Activated T-helper 2 cell treated with anti-CD3 and anti-CD28 coated beads, Interferon-gamma antibody, Interleukin-2, Interleukin-4, amounts not matched to agents 10 μg/mL and 5 μg/mL and 100 μg/mL, durations not matched to agents 14 hours and 24 hours and 36 hours (primary cell): ENCODE measurements at places on chromosomes 6 and 20.

- H3K27me3 ChIP-seq: no peaks in the 10 kb centered on the region
- no peak for DNase-seq
- peak overlapping the region; percentile 66 for H3K27ac ChIP-seq
- peaks cover 65% of the 10 kb centered on the region for H3K4me1 ChIP-seq
- H3K36me3 ChIP-seq: peaks cover 72% of the 10 kb centered on the region
- peak overlapping the region; percentile 93 for H3K4me3 ChIP-seq
These were observed 4.1 kb downstream of the CCND3 start for GRCh38 chr6:41937472-41937860.

DNA sequence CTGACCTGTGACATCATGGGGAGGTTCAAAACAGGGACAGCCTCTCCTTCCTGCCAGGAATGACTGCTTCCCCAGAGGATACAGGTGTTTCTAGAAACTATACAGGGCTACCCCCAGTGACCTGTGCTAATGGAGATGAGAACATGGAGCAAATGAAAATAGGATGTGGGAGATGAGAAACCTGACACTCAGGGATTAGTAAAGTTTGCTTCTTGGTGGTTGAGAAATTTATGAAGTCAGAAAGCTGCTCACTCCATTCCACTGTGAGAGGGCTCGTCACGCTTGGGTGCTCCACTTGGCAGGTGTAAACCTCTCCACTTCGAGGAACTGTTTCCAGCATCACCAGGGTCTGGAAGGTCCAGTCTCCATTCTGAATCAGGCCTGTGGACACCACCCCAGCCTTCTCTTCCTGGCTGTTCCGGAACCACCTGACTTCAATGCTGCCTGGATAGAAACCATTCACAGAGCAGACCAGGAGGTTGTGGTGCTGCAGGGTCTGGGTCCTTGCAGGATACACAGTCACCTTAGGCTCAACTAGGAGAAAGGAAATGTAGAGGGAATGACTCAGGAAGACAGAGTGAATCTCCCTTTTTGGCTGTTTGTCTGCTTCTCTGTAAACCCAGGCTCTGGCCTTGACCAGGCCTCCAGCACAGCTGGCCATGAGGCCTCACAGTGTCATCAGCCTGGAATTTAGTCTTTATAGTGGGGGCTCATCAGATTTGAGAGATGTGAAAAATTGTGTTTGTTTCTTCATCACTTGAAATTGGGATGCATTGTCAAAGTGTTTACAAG lies 10.8 kb downstream of the HLA-DRB5 start:
- H3K4me3 ChIP-seq: no peak overlapping the region
- no peak for DNase-seq
- H3K27ac ChIP-seq: no peak overlapping the region
- H3K4me1 ChIP-seq: no peaks in the 10 kb centered on the region
- H3K27me3 ChIP-seq: peaks cover 12% of the 10 kb centered on the region
- H3K36me3 ChIP-seq: no peaks in the 10 kb centered on the region

GRCh38 chr20:63694584-63695423 lies 1.6 kb upstream of the TNFRSF6B start:
- H3K36me3 ChIP-seq: peaks cover 21% of the 10 kb centered on the region
- no peak overlapping the region for H3K4me3 ChIP-seq
- peaks cover 1% of the 10 kb centered on the region for H3K27me3 ChIP-seq

DNA sequence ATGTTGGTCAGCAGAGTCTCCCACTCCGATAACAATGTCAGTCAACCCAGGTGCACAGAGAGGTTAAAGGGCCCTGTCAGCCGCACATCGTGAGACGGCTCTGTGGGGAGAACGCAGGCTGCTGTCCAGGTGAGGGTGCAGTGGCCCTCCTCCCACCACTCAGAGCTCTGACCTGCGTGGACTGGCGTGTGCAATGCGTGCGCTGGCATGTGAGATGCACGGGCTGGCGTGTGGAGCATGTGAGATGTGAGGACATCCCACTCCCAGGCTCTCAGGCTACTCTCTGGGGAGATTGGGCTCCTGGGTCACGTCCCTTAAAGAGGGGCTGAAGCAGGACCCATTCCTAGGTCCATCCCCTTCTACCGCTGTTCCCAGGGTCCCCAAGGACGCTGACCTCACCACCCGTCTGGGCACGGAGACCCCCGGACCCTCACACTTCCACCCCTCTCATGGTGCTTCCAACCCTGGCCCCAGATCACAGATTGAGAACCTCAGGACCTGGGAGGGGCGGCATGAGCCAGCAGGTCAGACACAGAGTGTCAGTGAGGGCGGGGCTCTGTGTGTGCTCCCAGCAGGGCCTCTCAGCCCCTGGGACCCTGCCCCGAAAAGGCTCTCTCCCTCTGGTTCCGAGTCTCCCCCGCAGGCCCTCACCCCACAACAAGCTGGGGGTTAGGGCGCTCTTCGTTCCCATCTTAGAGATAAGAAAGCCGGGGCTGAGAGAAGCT lies 8.6 kb upstream of the FRMD1 start:
- DNase-seq: no peak
- H3K27me3 ChIP-seq: no peaks in the 10 kb centered on the region
- H3K27ac ChIP-seq: no peak overlapping the region
- no peaks in the 10 kb centered on the region for H3K4me1 ChIP-seq
- H3K36me3 ChIP-seq: no peaks in the 10 kb centered on the region
- H3K4me3 ChIP-seq: no peak overlapping the region

- no peaks in the 10 kb centered on the region for H3K36me3 ChIP-seq
- peaks cover 64% of the 10 kb centered on the region for H3K27me3 ChIP-seq
- no peak overlapping the region for H3K27ac ChIP-seq
These were observed 17.5 kb downstream of the NRN1 start for GRCh38 chr6:5989141-5989723.

DNA sequence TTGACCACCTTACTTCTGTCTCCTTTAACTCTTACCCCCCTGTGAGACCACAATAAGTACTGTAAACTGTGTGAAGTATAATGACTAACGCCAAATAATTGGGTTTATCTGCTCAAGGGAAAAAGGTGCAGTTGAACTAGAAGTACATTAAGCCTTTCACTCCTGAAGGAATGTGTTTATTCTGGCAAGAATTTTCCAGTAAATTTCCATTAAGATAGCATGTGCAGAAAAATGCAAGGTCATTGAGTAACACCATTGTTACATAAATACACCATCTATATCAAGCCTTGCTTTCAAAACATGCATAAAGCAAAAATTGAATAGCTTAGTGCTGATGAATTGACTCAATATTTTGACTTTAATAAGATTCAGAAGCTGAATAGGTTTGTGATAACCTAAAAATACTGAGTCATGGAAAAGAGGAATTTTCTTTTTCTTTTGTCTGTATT lies 65.4 kb downstream of the ARHGAP18 start:
- no peak overlapping the region for H3K27ac ChIP-seq
- no peak overlapping the region for H3K4me3 ChIP-seq
- peaks cover 7% of the 10 kb centered on the region for H3K27me3 ChIP-seq
- no peak for DNase-seq

- no peaks in the 10 kb centered on the region for H3K27me3 ChIP-seq
- H3K4me1 ChIP-seq: peaks cover 39% of the 10 kb centered on the region
- H3K4me3 ChIP-seq: peak overlapping the region; percentile 82
- peaks cover 40% of the 10 kb centered on the region for H3K36me3 ChIP-seq
- no peak for DNase-seq
These were observed 1.2 kb downstream of the SMIM29 start for GRCh38 chr6:34247481-34248197.
